ENCODE measurements at places on chromosomes 4 and X. TPM values are rescaled to one million over a fixed set of nuclear protein-coding genes. Genes with fewer than 3 reads are reported as not detected.

S100G gene
- not detected for polyA plus RNA-seq

DNA sequence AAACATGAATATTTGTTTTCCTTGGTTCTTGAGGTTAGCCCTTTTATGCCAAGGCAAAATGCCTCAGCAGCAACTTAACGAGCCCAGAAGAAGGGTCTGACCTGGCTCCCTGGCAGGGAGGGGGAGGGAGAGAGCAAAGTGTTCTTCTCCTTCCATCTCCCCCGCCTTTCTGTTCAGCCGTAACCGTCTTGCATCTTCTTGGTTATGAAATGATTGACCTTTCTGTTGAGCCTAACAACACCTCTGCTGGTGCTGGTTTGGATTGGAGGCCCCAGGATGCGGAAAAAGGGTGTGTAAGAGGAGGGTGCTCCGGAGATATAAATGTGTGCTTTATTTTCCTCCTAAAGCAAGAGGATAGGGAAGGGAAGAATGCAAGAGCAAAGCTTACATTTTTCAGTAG, 44.7 kb downstream of the PTTG2 start:
- H3K27ac ChIP-seq, result no peak overlapping the region
- H3K27me3 ChIP-seq, result no peaks in the 10 kb centered on the region
- H3K36me3 ChIP-seq, result peaks cover 2% of the 10 kb centered on the region
- no peaks in the 10 kb centered on the region for H3K4me1 ChIP-seq

DNA sequence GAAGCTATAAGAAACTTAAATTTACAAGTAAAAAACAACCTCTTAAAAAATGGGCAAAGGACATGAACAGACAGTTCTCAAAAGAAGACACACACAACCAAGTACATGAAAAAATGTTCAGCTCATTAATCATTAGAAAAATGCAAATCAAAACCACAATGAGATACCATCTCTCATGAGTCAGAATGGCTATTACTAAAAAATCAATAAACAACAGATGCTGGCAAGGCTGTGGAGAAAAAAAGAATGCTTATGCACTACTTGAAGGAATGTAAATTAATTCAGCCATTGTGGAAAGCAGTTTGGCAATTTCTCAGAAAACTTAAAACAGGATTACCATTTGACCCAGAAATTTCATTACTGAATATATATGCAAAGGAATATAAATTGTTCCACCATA, 666.3 kb upstream of the GRIA3 start:
- H3K36me3 ChIP-seq, result no peaks in the 10 kb centered on the region
- H3K4me3 ChIP-seq, result no peak overlapping the region
- DNase-seq, result no peak

- H3K36me3 ChIP-seq, result peaks cover 16% of the 10 kb centered on the region
- H3K27ac ChIP-seq, result peak overlapping the region; percentile 46
- DNase-seq, result peak; percentile 61
Observed at GRCh38 chr4:7857238-7857701, 82.4 kb downstream of the AFAP1 start.

GRCh38 chr4:107885865-107886264, 45.5 kb upstream of the CYP2U1 start:
- no peaks in the 10 kb centered on the region for H3K36me3 ChIP-seq
- no peaks in the 10 kb centered on the region for H3K27me3 ChIP-seq
- H3K27ac ChIP-seq, result peak overlapping the region; percentile 23
- peaks cover 8% of the 10 kb centered on the region for H3K4me1 ChIP-seq
- DNase-seq, result peak; percentile 46
- no peak overlapping the region for H3K4me3 ChIP-seq

GRCh38 chr4:162836773-162837172, 329.9 kb downstream of the NAF1 start:
- DNase-seq, result no peak
- H3K4me3 ChIP-seq, result no peak overlapping the region
- no peaks in the 10 kb centered on the region for H3K4me1 ChIP-seq
- H3K27ac ChIP-seq, result no peak overlapping the region

DNA sequence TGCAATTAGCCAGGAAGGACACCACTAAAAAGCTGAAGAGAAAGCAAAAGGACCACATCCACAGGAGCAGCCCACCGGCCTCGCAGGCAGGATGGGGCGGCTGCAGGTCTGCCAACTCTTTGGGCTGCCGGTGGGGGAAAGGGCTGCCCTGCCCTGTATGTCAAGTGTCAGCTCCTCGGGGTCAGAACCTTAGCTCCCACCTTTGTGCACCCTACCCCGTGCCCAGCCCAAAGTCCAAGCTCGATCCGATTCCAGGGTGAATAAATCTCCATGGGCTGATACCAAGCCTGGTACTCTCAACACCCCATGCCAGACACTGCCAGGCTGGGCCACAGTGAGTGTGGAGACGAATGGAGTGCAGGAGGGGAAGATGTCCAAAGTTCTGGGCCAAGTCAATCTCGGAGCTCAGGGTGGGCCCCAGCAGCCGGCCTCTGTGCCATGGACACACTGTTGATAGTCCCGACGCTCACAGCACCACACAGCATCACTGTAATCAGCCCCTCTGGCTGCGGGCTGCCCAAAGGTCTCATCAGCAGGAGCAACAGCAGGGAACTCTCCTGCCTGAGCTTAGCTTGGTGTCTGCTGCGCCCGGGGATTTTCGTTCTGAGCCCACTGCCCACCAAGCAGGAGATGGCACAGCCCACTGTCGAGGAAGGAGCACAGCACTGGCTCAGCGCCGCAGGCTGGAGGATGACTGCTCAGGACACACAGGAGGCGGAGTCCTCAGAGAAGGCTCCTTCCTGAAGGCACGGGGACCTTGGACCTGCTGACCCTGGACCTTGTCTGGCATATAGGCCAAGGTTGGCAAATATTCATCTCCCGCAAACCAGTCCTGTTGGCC, 84.4 kb downstream of the JAKMIP1 start:
- no peaks in the 10 kb centered on the region for H3K4me1 ChIP-seq
- H3K4me3 ChIP-seq, result no peak overlapping the region
- no peaks in the 10 kb centered on the region for H3K27me3 ChIP-seq
- H3K36me3 ChIP-seq, result no peaks in the 10 kb centered on the region
- DNase-seq, result no peak
- H3K27ac ChIP-seq, result no peak overlapping the region

FAM114A1 gene
- polyA plus RNA-seq, result 118 TPM

SASH3 gene
- polyA plus RNA-seq, result not detected

- H3K27ac ChIP-seq, result no peak overlapping the region
- DNase-seq, result no peak
- H3K36me3 ChIP-seq, result no peaks in the 10 kb centered on the region
- H3K27me3 ChIP-seq, result no peaks in the 10 kb centered on the region
- H3K4me1 ChIP-seq, result no peaks in the 10 kb centered on the region
- no peak overlapping the region for H3K4me3 ChIP-seq
Observed at GRCh38 chr4:164799410-164799809, 45.5 kb downstream of the SMIM31 start.

DNA sequence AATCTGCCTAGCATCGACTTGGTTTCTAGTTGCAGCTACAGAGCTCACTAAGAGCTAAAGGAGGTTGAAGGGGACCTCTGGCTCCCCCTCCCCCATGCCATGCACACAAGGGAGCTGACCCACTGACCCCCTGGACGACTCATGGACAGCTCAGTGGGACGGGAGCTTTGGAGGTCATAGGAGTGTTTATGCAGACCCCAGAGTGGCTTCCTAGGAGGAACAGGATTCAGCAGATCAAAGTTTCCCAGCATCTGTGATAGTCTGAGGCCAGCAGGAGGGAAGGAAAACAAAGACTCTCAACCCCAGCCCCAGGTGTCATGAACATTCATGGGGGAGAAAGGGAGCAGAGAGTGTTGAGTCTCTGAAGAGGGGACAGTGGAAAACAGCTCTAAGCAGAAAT, 104.4 kb downstream of the ARSF start:
- no peak overlapping the region for H3K27ac ChIP-seq
- no peaks in the 10 kb centered on the region for H3K36me3 ChIP-seq
- no peak overlapping the region for H3K4me3 ChIP-seq
- no peaks in the 10 kb centered on the region for H3K4me1 ChIP-seq
- H3K27me3 ChIP-seq, result no peaks in the 10 kb centered on the region

GRCh38 chr4:37872310-37872988, 18.4 kb upstream of the TBC1D1 start:
- H3K27me3 ChIP-seq, result no peaks in the 10 kb centered on the region
- no peaks in the 10 kb centered on the region for H3K4me1 ChIP-seq
- no peaks in the 10 kb centered on the region for H3K36me3 ChIP-seq

- no peak overlapping the region for H3K4me3 ChIP-seq
- H3K27ac ChIP-seq, result no peak overlapping the region
- no peaks in the 10 kb centered on the region for H3K4me1 ChIP-seq
Observed at GRCh38 chr4:20298986-20299385, 47.3 kb downstream of the SLIT2 start.

GRCh38 chrX:15430584-15430983, 46.4 kb upstream of the VEGFD start:
- H3K27me3 ChIP-seq, result no peaks in the 10 kb centered on the region
- peaks cover 2% of the 10 kb centered on the region for H3K36me3 ChIP-seq
- DNase-seq, result peak; percentile 28
- H3K4me1 ChIP-seq, result peaks cover 4% of the 10 kb centered on the region
- H3K27ac ChIP-seq, result no peak overlapping the region
- no peak overlapping the region for H3K4me3 ChIP-seq

GRCh38 chr4:15653420-15653819, 1.7 kb downstream of the FBXL5 start:
- H3K4me3 ChIP-seq, result peak overlapping the region; percentile 78
- no peaks in the 10 kb centered on the region for H3K36me3 ChIP-seq
- H3K27me3 ChIP-seq, result no peaks in the 10 kb centered on the region
- H3K27ac ChIP-seq, result peak overlapping the region; percentile 98

PNCK gene
- 0.37 TPM for polyA plus RNA-seq

DNA sequence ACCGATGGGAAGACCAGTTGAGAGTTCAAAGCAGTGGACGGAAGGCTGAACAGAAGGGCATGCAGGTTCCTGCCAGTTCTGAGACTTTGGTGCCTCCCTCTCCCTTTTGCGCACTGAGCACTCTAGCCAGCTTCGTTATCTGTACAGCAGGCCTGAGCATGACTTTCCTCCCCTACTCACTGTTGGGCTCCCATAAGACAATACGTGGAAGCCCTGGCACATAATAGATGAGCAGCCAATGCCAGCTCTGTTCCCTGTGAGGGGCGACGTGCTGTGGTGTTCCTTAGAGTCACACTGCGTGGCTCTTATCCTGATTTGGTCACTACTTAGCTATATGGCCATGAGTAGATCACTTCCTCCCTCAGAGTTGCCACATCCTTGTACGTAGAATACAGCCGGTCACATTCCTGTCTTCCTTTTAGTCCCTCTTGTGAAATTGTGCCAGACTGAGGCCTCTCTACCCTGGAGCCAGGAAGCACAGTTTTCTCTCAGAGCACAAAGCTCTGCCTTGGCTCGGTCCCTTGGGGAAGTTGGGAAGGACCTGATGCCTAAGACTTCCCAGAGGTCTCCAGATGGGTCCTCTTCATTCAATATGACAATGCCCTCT, 160.4 kb upstream of the MAMLD1 start:
- no peaks in the 10 kb centered on the region for H3K27me3 ChIP-seq
- no peak overlapping the region for H3K27ac ChIP-seq
- H3K36me3 ChIP-seq, result no peaks in the 10 kb centered on the region
- no peak overlapping the region for H3K4me3 ChIP-seq
- peaks cover 11% of the 10 kb centered on the region for H3K4me1 ChIP-seq
- peak; percentile 37 for DNase-seq

GPR34 gene
- polyA plus RNA-seq, result not detected

- no peak overlapping the region for H3K27ac ChIP-seq
- DNase-seq, result no peak
- H3K36me3 ChIP-seq, result no peaks in the 10 kb centered on the region
- no peaks in the 10 kb centered on the region for H3K27me3 ChIP-seq
- no peaks in the 10 kb centered on the region for H3K4me1 ChIP-seq
Observed at GRCh38 chr4:174058846-174059245, 224.6 kb downstream of the FBXO8 start.

MAP7D3 gene
- polyA plus RNA-seq, result 5.6 TPM

CLCN5 gene
- 3.1 TPM for polyA plus RNA-seq

- H3K4me3 ChIP-seq, result no peak overlapping the region
- no peak for DNase-seq
- no peak overlapping the region for H3K27ac ChIP-seq
- no peaks in the 10 kb centered on the region for H3K4me1 ChIP-seq
- no peaks in the 10 kb centered on the region for H3K36me3 ChIP-seq
- no peaks in the 10 kb centered on the region for H3K27me3 ChIP-seq
Observed at GRCh38 chr4:142707401-142707800, 138.7 kb downstream of the INPP4B start.

- no peaks in the 10 kb centered on the region for H3K27me3 ChIP-seq
- DNase-seq, result peak; percentile 29
- H3K4me1 ChIP-seq, result no peaks in the 10 kb centered on the region
- H3K27ac ChIP-seq, result no peak overlapping the region
- no peak overlapping the region for H3K4me3 ChIP-seq
Observed at GRCh38 chrX:63713526-63713925, 71.5 kb downstream of the ARHGEF9 start.

DNA sequence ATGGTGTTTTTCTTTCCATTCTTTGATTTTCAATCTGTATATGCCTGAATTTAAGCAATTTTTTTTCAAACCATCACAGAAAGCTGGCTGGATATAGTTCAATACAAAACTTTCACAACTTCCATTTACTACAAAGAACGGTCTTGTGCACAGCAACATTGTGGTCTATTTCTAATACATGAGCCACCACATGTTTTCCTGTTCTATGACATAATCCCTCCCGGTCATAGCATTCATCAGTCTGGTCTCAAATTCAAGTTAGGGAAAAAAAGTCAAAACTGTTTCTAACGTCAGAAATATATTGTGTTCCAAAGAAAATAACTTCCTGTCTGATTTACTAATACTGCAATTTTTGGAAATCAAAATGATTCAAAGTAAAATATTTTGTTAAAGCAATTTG, 7.5 kb upstream of the CXCL6 start:
- no peak overlapping the region for H3K27ac ChIP-seq
- H3K27me3 ChIP-seq, result no peaks in the 10 kb centered on the region
- H3K36me3 ChIP-seq, result no peaks in the 10 kb centered on the region

DNA sequence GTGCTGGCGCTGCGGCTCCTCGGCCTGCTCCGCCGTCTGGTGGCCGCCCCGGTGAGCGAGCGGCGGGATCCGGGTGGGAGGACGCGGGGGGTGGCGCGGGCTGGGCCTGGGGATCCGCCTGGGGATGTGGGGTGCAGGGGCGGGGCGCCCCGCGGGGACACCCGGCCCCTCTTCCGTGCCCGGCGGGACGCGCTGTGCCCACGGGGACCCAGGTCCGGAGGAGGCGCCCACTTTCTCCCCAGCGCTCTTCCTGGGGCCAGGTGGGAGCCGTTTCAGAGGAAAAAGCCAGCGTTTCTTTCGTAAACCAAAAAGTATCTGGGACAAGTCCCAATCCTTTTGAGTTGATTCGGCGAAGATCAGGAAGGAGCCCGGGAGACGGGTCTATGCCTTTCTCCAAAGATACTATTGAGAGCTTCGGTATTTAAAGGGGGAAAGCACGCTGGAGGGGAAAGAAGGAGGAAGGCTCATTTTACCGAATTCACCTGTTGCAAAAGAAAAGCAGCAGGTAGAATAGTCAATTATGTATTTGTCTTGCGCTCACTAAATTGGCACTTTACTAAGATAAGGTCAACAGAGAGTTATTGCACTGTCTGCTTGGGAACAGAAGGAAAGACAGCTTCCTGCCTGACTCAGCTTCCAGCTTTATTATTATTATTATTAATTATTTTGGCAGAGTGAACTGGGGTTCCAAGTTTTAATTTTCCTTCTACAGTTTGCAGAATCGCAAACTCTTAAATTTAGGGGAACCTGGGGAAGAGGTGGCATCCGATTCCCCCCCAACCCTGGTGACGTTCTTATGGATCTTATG, 81.5 kb upstream of the CD99 start:
- peaks cover 29% of the 10 kb centered on the region for H3K4me1 ChIP-seq
- H3K27ac ChIP-seq, result peak overlapping the region; percentile 83
- no peaks in the 10 kb centered on the region for H3K36me3 ChIP-seq
- peak; percentile 58 for DNase-seq

GRCh38 chrX:44675362-44676024, 132.8 kb upstream of the FUNDC1 start:
- no peaks in the 10 kb centered on the region for H3K4me1 ChIP-seq
- H3K4me3 ChIP-seq, result no peak overlapping the region
- no peaks in the 10 kb centered on the region for H3K27me3 ChIP-seq
- H3K27ac ChIP-seq, result no peak overlapping the region
